Caudate nucleus (tissue), 63 donors: ENCODE measurements at places on chromosomes 4 and X.

- no peak for DNase-seq
Measured at GRCh38 chr4:101294597-101294996, 52.7 kb downstream of the PPP3CA start.

DNA sequence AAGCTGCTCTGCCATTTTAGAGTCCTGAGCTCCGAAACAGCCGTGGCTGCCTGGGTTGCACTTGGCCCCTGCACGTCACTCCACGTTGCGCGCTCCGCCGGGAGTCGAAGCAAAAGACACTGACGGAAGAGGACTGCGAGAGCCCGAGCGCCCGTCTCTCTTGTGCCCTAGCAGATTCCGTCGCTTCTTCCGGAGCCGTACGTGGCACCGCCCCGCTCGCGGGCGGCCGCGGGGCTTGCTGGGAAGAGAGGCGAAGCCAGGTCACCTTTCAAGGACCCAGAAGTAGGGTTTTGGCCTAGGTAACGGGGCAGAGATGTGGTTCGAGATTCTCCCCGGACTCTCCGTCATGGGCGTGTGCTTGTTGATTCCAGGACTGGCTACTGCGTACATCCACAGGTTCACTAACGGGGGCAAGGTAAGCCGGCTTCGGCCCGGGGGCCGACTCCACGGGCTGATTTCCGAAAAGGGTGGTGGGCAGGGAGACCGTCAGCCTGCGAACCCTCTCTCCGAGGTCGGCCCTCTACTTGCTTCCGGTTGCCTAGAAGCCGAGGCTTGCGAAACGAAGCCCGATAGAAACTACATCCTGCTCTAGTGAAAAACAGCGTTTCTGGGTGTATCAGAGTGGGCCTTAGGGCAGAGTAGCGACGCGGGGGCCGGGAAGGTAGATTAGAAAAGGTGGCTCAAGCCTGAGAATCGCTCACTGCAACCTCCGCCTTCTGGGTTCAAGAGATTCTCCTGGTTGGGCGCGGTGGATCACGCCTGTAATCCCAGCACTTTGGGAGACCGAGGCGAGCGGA, at the start of the genes NDUFA1 and RNF113A:
Gene NDUFA1 (plus strand): TSS at position 234 of the 797 bp plus-strand sequence. CDS start 80 bp downstream, at position 314.
Gene RNF113A (minus strand): TSS at position 135 of the 797 bp plus-strand sequence. CDS start 120 bp downstream, at position 15.
- DNase-seq = peak; percentile 7

DNA sequence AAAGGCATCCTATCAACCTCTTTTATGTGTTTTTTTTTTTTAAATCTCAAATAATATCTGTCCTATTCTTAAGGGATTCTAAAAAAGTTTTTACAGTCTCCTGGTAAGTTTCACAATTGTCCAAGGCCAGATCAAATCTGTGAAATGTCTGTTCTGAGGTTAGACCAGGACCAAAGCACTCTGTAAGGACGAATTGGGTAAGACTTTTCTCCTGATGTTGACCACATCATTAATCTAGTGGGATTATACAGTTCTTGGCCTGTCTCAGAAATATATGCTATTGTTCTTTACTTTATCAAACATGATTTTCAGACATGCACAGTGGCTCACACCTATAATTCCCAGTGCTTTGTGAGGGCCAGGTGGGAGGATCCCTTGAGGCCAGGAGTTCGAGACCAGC, 45.8 kb upstream of the TMEM131L start:
- DNase-seq = no peak

DNA sequence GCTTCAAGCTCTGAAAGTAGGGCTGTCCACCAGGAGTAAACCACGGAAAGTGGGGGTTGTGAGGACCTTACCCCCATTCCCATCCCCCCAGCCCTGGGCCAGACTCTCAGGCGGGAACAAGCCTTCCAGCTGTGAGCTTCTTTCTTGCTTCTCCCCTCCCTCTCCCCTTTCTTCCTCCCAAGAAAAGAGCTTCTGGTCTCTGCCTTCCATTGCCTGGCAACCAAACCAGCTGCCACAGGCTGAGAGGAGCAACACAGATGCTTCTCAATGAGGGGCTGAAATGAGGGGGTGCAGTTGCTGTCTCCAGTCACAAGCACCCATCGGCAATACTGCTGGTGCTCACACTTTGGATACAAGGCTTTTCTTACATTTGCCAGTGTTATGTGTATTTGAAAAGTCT, 72.5 kb downstream of the SLC16A2 start:
- no peak for DNase-seq

DNA sequence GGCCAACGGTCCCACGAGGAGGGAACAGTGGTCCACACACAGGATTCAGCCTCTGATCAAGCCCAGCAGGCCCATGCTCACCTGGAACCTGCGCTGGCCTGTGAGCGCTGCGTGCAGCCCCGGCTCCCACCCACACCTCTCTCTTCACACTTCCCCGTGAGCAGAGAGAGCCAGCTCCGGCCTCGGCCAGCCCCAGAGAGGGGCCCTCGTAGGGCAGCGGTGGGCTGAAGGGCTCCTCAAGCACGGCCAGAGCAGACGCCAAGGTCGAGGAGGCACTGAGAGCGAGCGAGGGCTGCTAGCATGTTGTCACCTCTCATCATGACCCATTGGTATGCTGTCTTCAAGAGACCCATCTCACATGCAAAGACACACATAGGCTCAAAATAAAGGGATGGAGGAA, 83.0 kb upstream of the FMR1 start:
- DNase-seq = no peak

DNA sequence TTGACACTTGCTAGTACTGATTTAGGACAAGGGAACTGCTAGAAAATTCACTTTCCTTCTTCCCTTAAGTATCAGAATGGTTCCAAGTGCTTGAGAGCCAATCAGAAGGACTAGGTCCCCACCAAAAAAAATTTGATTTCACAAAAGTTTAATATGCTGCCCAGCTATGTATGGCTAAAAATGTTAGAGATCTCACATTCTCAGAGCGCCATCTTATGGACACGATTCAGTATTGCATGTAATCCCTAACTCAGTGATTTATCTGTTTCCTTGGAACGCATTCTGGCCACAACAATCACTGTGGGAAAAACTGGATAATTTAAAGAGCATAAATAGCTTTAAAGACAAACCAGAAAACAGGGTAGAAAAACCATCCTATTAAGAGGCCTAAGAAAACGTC, 255.1 kb upstream of the GPC4 start:
- DNase-seq = no peak

DNA sequence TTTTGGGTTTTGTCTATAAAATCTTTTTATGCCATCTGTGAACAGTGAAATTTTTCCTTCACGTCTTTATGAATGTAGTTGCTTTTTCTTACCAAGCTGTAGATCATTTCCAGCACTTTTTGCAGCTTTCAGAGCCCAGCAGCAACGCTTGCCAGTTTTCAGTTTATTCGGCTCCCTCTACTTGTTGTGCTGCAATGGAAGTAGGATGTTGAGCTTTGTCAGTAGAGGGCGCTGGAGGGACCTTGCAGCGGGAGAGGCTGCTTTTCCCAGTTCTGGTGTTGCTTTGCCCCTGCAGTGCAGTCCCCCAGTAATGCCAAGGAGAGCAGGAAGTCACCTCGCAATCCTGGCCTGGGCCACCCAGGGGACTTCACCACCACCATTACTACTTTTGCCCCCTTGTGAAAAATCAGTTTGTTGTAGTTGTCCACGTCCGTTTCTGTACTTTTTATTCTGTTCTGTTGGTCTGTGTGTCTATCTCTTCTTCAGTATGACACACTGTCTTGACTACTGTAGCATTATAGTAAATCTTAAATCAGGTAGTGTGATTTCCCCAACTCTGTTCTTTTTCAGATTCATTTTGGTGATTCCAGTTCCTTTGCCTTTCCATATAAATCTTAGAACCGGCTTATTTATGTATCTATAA, 21.8 kb downstream of the CMC4 start:
- peak; percentile 29 for DNase-seq

GRCh38 chr4:58090539-58090938, 980.4 kb upstream of the IGFBP7 start:
- no peak for DNase-seq

GRCh38 chr4:175385797-175386196, 426.3 kb downstream of the GPM6A start:
- DNase-seq = no peak

DNA sequence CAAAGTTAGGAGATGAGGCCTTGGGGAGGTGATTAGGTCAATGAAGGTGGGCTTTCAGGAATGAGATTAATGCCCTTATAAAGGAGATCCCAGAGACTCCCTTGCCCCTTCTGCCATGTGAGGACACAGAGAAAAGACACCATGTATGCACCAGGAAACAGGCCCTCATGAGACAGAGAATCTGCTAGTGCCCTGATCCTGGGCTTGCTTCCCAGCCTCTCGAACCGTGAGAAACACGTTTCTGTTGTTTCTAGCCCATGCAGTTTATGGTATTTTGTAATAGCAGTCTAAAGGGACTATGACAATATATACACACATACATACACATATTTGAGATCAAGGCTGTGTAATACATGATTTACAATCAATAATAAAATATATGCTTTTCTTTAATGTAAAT, 41.4 kb upstream of the ENPP6 start:
- no peak for DNase-seq
